ENCODE measurements at places on chromosomes 11 and 22.

DNA sequence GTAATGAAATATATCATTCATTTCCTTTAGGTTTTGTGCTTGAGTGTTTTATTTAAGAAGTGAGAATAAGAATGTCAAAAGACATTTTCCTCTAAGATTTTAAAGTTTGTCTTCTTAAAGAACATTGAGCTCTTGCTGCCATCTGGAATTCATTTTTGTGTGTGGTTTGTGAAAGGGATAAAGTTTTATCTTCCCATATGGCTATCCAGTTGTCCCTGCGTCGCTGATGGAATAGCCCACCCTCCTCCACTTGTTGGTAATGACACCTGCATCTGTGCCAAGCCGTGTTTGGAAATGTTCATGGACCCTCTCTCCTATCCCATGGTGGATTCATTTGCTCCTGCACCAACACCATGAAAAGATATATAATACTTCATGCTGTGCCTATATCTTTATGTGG, 901.5 kb downstream of the BRD1 start:
- DNase-seq = no peak

DNA sequence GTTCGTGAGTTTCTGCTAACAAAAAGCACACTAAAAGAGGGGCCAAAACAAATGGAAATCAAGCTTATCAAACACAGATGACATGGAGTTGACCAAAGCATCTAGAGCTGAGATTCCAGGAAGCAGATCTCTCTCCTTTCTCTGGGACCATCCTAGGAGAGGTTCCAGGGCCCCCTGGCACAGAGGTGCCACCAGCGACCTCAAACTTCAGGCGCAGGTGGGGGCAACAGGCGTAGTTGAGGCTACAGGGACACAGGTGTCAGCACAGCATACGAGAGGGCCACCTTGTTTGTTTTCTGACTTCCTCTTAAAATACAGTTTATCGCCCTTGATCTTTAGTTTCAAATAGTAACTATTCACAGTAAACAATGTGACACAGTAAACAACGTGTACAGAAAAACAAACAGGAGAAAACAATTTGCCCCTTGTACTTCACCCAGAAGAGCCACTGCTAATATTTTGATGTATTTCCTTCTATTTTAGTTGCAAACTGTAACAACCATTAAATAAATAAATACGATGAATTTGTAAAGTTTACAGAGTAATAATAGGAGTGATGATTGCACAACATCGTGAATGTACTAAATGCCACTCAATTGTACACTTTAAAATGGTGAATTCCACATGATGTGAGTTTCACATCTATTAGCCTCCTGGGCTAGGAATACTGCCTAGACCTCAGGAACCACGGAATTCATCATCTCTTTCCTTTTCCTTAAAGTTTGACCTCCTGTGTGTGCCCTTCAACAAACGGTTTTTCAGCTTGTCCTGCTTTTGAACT, 52.2 kb downstream of the IGLL5 start:
- DNase-seq = no peak

- no peak for DNase-seq
Measured at GRCh38 chr11:69726481-69726880, 22.7 kb upstream of the FGF19 start.

DNA sequence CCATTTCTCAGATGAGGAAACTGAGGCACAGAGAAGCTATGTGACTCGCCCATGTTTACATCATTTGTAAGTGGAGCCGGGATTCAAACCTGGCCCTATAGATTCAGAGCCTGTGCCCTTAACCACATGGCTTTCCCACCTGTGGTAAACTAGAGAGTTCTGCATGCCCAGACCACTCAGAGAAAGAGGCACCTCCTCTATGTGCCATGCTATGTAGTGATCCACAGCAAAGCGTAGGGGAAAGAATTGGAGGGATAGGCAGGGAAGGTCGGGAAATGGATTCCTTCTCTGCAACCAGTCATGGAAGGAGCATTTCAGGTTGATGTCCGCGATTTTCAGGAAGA, 15.4 kb upstream of the POU2AF2 start:
- DNase-seq = no peak

DNA sequence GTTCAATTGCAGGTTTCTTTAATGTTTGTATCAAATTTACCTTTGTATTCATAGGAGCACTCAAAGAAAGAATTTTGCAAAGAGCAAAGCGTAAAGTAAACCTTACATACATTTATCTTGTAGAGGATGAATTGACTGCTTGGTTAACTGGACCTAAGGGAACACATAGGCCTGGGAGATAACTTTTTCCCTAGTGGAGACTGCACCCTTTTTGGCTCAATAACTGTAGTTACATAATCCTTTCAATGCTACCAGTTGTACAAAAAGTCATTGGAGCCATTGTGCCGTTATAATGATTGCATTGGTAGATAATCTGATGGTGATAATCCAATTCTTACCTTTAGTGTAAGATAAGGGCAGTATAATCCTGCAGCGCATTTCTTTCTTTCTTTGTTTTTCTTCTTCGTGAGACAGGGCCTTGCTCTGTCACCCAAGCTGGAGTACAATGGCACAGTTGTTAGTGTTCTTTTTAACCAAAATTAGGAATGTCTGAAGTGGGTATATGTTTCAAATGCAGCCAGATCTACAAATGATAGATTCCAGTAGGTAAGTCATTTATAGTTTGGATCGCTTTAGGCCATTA, 18.3 kb downstream of the ATG13 start:
- no peak for DNase-seq

All from natural killer cell (primary cell).